ENCODE measurements at places on chromosomes 11 and 22. TPM values are rescaled to one million over a fixed set of nuclear protein-coding genes. Genes with fewer than 3 reads are reported as not detected.
A peak's percentile ranks its signal among the peaks of the same experiment; 100 is the strongest.

GRCh38 chr11:126853732-126854131 is 146.8 kb downstream of the KIRREL3 start:
- no peak overlapping the region for H3K4me3 ChIP-seq
- no peak overlapping the region for H3K27ac ChIP-seq
- peaks cover 10% of the 10 kb centered on the region for H3K27me3 ChIP-seq
- H3K36me3 ChIP-seq, result no peaks in the 10 kb centered on the region

GRCh38 chr11:7348432-7349304 is 97.0 kb downstream of the SYT9 start:
- peaks cover 8% of the 10 kb centered on the region for H3K4me1 ChIP-seq
- DNase-seq, result peak; percentile 14
- no peaks in the 10 kb centered on the region for H3K36me3 ChIP-seq
- no peak overlapping the region for H3K27ac ChIP-seq
- H3K4me3 ChIP-seq, result no peak overlapping the region
- H3K27me3 ChIP-seq, result no peaks in the 10 kb centered on the region

DNA sequence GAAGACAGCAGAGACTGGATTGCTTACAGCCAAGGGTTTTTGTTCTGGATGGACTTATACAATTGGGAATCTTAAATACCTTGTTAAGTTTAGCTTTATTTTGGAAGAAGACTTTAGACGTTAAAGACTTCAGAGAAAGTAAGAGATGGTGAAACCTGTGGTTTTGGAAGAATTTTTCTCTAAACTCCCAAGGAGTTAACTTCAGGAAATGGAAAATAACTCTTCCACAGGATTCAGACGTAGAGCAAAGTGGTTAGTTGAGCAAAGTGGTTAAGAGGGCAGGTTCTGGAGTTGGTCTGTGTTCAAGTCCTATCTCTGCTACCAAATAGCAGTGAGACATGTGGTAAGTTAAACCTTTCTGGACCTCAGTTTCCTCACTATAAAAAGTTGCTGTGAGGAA is 12.8 kb downstream of the PITPNB start:
- no peak overlapping the region for H3K4me3 ChIP-seq
- no peaks in the 10 kb centered on the region for H3K4me1 ChIP-seq
- H3K36me3 ChIP-seq, result peaks cover 25% of the 10 kb centered on the region
- no peak overlapping the region for H3K27ac ChIP-seq
- no peaks in the 10 kb centered on the region for H3K27me3 ChIP-seq

Gene MDK
- total RNA-seq, result 232 TPM

Measured in PC-3 (cell line).